ENCODE measurements at places on chromosomes 5 and 9.

- no peak for DNase-seq
These were observed 78.3 kb downstream of the MAMDC2 start for GRCh38 chr9:70121818-70122436.

DNA sequence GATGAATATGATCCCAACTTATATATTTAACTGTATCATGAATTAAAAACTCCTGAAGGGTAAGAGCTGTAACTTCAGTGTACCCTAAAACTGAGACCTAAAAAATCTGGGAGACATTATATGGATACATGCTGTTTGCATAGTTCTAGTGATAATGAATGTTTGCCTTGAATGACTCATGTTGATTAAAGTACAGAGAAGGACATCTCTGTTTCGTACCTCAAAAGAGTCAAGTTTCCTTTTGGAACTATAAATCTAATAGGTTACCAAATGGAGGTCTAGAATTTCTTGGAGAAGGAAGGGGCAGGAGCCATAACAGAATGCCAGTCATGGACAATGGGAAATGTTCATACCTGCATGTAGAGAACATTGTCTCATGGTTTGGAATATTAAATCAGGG, 168.1 kb downstream of the SNCAIP start:
- no peak for DNase-seq

DNA sequence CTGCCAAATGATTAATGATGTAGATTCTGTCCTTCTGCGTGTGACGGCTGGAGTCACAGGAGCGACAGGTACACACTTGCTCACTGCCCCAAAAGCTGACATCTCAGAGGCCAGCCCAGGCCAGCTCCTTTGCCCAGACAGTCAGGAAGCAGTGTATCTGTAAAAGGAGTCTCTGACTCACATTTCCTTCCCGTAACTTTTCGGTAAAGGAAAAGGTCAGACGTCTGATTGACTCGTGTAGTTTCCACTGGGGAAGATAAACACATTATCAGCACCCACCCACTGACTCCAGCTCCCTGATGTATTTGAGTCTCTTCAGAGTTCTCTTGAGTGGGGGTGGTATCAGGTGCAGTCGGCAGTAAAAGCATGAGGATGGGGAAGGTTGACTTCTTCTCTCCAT, 64.4 kb upstream of the WWC1 start:
- no peak for DNase-seq

- DNase-seq, result no peak
These were observed 44.9 kb downstream of the PCSK1 start for GRCh38 chr5:96388176-96388575.

- DNase-seq, result no peak
These were observed 54.4 kb downstream of the ANKH start for GRCh38 chr5:14816999-14817761.

- DNase-seq, result no peak
These were observed 704.3 kb upstream of the ZNF608 start for GRCh38 chr5:125450771-125451170.

- DNase-seq, result no peak
These were observed 40.5 kb upstream of the RPL26L1 start for GRCh38 chr5:172918421-172919371.

DNA sequence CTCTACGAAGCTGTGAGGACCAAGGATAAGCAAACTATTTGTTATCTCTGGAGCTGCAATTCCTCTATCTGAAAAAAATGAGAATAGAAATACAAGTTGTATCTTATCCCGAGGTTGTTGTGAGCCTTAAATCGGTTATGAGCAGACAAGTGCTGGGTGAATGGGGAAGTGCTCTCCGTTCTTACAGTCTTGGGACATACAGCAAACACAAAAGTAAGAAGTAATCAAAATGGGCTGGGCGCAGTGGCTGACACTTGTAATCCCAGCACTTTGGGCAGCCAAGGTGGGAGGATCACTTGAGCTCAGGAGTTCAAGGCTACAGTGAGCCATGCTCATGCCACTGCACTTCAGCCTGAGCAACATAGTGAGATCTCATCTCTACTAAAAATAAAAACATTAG, 31.7 kb downstream of the ITK start:
- DNase-seq, result no peak

DNA sequence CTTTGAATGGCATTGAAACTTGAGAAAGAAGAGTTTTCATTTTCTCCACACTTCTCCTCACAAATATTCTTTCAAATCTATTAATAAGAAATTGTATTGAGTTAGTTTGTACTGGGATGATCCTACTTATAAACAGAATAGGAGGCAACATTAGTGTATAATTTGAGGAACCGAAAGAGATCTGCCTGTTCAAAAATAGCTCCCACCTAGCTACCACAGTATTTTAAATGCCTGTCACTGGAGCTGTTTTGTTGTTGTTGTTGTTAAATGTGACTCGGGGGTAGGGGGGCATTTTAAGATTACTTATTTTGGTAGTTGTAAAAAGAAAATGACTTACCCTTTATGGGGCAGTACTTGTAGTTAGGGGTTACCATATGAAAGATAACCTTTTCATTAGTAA, 20.1 kb upstream of the HAPLN1 start:
- DNase-seq, result no peak

DNA sequence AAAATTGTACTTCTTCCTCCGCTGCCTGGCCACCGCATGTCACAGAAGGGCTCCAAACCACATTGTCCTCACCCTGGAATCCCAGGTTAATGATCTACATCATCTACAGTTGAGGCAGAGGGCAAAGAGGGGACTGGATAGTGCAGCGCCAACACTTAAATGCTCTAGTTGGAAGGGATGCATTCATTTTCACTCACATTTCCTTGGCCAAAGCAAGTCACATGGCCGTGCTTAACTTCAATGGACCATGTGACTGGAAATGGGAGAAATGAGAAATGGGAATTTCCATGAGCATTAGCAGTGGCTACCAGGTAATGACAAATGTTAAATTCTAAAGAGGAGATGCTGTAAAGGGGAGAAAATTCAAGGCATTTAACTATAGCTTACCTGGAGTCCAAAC, 13.3 kb upstream of the GNAQ start:
- DNase-seq, result no peak

DNA sequence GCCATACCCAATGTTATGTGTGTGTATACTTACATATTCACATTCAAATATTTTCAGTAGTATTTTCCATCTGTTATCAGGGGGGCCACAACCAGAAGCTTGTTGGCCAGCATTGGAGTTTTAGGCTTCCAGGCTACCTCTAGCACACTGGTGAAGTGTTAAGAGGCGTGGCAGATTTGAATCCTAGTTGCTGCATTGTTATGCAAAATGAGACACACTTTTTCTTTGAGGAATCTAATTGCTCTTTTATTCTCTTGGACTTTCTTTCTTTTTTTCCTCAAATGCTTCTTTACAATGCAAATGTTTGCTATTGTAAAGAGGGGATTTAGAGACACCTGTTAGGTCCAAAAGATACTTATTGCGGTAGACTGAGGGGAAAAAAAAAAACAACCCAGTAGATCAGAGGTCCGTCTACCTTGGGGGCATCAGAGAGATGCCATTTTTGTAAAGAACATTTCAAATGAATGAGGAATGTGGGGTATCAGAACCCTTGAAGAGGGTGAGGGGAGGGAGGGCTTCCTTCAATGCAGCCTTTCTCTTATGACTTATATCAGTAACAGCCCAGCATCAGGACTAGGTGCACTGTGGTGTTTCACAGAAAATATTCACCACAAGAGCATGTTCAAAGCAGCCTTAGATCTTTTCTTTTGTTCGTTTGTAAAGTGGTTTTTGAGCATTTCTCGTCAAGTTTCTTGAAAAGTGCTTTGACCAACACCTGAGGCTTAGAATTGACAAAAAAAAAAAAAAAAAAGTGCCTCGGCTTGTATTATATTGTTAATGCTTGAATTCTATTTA, 3.8 kb downstream of the SMARCA2 start:
- no peak for DNase-seq

DNA sequence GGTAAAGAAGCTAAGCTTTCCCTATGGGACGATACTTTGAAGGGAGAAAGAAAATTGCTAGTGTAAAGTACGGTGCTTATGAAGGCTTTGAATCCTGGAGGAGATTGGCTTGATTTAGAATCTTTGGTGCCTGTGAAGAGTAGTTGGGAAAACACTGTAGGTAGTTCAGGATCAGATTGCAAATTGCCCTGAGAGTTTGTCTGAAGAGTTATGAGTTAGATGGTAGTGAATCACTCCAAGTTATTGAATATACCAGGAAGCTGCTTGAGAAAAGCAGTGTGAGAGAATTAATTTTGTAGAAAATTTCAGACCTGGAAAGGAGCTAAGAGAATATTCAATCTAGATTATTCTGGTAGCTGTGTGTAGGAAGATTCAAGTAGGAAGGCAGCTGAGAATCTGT, 11.5 kb downstream of the MAN2A1 start:
- DNase-seq, result no peak

DNA sequence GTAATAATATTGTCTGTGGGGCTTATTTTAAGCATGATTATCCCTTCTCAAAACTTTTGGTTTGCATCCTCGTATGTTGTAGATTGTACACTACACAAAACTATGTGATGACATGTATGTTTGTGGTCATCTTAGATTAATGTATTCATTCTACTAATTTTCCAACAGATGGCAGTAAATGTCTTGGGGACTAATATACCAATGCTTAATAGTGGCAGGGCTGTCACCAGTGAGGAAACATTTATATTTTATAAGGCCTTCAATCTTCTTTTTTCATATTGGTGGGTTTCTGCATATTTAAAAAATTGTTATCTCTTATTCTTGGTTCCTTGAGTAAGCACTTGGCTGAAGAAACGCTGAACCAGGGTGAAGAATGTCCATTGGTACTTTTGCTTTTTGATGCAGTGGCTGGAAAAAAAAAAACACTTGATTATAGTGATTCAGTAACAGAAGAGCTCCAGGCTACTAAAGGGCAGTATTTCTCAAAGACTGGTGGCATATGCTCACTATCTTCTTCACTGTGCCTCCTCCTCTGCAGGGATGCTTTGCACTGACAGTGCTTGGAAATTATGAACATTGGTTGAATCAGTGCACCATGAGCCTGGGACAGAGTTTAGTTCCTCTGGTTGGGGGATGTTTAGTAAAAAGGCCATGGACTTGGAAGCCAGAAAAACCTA, 530.3 kb downstream of the RASEF start:
- no peak for DNase-seq

- no peak for DNase-seq
These were observed 121.7 kb upstream of the RAD23B start for GRCh38 chr9:107161338-107161737.

GRCh38 chr5:137335493-137335892, 163.6 kb downstream of the SPOCK1 start:
- no peak for DNase-seq

- no peak for DNase-seq
These were observed 228.1 kb upstream of the PANK3 start for GRCh38 chr5:168807287-168807686.

DNA sequence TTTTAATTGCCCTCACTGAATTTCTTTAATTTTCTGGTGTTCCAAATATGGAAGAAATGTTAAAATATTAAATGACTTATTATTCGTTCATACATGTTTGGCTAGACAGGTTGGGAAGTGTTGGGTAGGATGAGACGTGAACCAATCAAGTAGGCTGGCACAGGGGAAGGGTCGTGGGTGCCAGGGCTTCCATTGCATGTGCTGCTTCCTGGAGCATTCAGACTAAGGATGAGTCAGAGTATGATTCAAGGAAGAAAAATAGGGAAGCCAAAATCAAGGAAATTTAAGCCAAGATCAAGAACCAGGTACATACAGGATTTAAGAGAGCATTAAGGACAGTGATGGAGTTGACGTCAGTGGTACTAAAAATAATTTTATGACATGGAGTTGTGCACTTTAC, 2068.0 kb downstream of the MAT2B start:
- no peak for DNase-seq

GRCh38 chr9:133780962-133781827, 43.0 kb upstream of the SARDH start:
- DNase-seq, result no peak

DNA sequence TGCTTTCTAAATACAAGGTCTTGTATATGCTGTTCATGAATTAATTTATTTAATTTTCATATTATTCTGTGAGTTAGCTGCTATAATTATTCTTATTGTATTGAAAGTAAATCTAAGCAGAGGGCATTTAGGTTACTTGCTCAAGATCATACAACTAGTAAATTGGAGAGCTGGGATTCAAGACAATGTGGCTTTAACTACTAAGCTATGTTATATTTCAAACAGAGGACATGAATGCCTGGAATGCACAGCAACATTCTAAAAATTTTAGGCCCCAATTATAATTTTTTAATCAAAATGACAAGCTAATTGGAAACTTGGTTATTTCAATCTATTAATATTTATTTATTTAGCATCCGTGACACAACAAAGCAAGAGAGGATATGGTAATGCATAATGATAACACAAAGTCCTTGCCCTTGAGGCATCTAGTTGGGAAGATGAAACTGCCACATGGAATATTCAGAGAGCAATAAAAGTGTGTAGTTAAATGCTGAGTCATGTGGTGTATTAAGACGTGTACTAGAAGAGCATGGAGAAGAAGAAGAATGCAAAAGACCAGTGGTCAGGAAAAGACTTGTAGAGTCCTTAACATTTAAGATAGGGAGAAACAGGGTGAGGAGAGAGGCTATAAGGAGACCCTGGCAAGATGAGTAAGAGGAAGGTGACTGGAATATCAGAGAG, 24.4 kb downstream of the CTXN3 start:
- no peak for DNase-seq

DNA sequence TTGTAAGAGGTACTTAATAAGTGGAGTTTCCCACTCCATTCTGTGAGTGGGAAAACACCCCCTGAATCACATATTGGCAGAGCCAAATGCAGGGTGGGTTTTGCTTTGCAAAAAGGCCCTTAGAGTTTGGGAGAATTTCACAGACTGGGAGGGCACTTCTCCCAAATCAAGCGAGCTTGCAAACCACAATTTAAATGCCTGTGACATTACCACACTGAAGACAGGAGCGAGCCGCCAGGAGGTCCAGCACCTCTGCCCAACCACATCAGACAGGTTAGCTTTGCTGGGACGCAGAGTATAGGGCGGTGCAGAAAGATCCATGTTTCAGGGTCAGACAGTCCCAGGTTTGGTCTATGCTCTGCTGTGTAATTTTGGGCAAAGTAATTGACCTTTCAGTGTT, 2.3 kb downstream of the ALAD start:
- no peak for DNase-seq

- DNase-seq, result no peak
These were observed 17.3 kb downstream of the MAMDC2 start for GRCh38 chr9:70060883-70061507.

- no peak for DNase-seq
These were observed 15.9 kb downstream of the CMBL start for GRCh38 chr5:10291692-10292339.

DNA sequence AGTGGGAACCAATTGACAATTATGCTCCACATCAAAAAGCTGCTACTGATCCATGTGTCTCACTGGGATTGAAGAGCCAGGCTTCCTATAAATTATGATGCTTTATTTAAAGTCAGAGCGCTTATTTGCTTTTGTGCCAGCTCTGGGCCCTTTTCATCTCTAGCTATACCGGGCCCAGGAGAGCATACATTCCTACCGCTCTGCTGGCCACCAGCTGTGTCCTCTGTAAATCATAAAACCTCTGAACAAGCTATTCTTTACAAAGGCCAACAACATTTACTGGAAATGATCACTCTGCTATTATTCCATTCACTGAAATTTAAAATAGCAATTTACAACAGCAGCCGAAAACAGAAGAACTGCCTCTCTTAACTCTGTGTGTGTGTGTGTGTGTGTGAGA, 86.6 kb downstream of the ZNF608 start:
- no peak for DNase-seq

- DNase-seq, result no peak
These were observed 33.4 kb upstream of the TBC1D2 start for GRCh38 chr9:98288881-98289280.

GRCh38 chr9:18122171-18122570, 351.8 kb upstream of the ADAMTSL1 start:
- no peak for DNase-seq

All from HEK293T (cell line).